ENCODE measurements at places on chromosomes 1 and 21.

- no peak for DNase-seq
Measured at GRCh38 chr1:89837036-89837481, 16.2 kb downstream of the LRRC8D start.

DNA sequence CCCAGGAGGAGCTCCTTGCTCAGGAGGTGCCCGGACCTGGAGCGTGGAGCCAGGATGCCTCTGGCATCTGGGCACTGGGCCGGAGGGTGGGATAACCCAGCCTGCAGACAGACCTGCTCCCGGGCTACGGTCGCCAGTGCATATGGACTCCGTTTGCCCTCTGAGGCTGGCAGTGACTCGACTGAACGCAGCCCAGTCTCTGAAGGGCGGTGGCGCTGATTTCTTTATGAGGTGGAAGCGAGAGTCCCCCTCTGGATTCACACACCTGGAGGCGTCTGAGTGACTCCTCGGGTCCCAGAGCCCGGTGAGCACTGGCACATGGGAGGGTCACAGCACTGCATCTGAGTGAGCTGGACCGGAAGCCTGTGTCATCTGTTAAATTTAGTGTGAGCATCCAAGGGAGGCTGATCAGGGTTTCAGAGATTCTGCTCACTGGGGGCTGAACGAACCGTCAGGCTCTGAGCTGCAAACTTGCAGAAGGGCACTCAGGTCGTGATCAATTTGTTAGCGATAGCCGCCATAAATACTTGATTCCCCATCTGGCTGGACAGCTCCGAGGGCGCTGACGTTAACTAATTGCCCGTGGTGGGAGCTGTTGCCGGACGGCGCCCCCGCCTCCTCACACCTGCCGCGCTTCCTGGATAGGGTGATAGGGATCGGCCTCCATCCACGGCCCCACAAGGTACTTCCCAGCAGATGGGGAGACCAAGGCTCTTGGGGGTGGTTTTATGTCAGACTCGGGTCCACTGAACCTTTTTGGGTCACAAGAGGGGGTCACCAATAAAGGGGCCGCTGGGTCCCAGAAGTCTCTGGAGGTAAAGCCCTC is 60.7 kb upstream of the TTC34 start:
- no peak for DNase-seq

- no peak for DNase-seq
Measured at GRCh38 chr1:59718064-59718988, 96.4 kb upstream of the HOOK1 start.

GRCh38 chr1:223730479-223731132 is 18.3 kb downstream of the CAPN2 start:
- no peak for DNase-seq

GRCh38 chr1:175408986-175409385 is 216.4 kb upstream of the KIAA0040 start:
- no peak for DNase-seq

- no peak for DNase-seq
Measured at GRCh38 chr1:77834771-77835334, 53.6 kb upstream of the NEXN start.

DNA sequence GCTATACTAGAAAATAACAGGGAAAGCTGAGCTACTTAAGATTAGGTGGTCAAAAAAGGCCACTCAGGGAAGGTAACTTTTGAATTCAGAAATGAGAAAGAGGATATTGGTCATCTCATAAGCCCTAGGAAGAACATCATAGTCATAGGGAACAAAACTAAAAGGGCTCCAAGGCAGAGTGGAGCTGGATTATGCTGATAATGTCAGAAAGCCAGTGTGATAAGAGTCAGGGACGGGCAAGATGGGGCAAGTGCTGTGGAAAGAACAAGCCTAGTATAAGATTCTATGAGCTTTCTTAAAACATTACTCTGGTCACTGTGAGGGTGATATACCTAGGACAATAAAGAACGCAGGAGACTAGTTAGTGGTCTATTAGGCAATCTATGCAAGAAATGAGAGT is 106.6 kb downstream of the DUSP10 start:
- DNase-seq: no peak

DNA sequence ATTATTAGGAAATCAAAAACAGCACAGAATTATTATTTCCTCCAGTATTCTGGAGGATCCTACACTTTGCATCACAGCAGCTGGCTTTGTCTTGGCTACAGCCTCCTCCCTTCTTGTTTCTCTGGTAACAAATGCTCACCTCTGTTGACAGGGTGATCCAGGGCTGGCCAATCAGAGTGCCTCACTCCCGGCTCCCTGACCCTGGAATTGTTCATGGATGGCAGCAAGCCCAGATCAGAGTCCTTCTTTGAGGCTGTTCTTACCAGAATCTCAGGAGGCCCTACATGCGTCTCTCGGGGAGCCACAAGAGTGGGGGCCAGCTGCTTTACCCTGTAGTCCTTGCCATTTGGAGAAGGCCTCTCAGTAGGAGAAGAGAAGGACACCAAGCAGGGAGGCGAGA is 48.4 kb upstream of the IGSF5 start:
- DNase-seq: no peak

GRCh38 chr1:167270349-167271092 is 49.8 kb downstream of the POU2F1 start:
- DNase-seq: no peak

DNA sequence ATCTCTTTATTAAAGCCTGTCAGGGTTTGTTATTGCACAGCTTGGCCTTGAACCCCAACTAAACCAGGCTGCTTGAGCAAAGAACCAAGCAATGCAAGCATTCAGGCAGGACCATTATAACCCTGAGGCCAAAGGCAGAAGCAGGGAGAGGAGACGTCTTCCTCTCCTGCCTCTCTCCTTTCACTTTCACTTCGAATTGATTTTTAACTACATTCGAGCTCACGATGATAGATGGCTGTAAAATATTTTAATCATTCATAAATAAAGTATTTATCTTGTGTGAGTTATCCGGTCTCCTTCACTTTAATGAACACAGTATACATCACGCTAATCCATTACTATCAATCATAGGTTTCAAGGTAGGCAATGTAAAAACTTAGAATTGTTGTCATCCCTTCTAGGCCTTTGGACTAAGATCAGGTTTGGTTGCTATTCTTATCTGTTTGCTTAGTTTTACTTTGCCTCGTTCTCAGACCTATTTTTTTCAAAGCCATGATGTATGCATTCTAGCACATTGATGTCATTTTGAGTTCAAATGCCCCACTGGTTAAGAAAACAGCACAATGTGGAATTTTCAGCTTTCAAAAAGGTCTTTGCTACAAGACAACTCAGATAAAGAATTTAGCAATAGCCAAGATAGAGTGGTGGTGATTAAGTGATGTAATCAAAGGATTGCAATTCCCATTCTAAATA is 480.2 kb upstream of the RUNX1 start:
- no peak for DNase-seq

DNA sequence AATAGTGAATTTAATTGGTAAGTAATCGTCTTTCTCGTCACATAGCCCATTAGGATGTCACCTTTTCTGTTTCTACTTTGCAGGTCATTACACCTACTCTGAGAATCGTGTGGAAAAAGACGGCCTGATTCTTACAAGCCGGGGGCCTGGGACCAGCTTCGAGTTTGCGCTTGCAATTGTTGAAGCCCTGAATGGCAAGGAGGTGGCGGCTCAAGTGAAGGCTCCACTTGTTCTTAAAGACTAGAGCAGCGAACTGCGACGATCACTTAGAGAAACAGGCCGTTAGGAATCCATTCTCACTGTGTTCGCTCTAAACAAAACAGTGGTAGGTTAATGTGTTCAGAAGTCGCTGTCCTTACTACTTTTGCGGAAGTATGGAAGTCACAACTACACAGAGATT is 23.3 kb downstream of the PARK7 start:
- DNase-seq: no peak

DNA sequence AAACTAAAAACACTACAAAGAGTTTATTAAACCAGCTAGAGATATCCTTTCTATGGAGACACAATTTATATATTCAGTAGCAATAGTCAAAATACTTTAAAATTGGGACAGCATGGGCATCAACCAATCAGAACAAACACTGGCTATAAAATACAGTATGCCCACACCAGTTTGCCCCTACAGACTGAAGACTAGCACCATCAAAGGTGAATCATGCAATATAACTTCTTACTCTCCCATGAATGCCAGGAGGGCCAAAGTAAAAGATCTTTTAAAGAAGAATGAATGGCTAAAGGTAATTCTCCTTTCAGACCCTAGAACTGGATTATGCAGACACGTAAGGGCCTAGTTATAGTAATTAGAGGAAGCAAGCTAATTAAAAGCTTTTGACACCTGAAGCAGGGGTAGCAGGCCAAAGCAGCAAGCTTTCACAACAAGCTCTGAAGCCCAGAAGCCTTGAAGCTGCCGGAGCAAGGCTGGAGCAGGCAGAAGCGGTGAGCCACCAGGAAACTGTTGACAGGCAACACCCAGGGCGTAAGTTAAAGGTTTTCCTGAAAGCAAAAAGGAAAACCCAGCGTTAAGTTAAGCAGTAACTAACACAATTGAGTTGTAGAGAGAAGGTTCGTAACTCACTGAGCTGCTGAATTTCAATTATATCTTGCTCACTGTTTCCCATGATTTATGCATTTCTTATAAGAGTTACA is 99.3 kb downstream of the CDC42BPA start:
- no peak for DNase-seq

- DNase-seq: no peak
Measured at GRCh38 chr21:35274923-35275322, 225.8 kb upstream of the RUNX1 start.

Measured in glomerular endothelial cell (primary cell).